ENCODE measurements at places on chromosomes 2 and 18. TPM values are rescaled to one million over a fixed set of nuclear protein-coding genes. Genes with fewer than 3 reads are reported as not detected.

- peak; percentile 67 for DNase-seq
Measured at GRCh38 chr18:830315-830901, 18.4 kb upstream of the YES1 start.

DNA sequence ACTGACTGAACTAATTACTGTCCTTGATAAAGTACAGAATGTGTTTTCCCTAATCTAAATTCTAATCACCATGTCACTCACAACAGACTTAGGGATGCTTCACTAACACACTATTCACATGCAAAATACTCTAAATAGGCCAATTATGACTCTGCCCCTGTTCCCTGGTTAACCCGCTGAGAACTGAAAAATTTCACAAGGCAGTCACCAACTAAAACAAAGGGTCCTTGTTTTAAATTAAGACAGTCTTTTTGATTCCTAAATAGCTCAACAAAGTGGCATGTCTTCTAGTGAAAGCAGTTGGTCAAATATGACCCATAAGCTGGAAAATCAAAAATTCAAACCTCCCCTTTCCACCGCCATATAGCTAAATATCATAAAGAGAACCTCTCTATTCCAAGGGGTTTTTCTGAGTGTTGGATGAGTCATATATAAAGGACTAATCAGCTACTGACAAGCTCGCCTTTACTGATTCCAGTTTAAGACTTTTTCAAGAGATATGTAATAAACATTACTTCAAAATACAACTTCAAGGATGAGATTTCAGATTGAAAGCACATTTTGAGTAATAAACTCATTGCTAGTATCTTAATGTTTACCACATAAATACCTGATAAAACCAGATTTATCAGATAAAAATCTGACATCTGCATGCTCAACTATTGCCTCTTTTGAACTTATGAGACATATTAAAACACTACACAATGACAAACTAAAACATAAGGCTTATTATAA lies 235.8 kb downstream of the TCF4 start:
- DNase-seq = peak; percentile 16

DNA sequence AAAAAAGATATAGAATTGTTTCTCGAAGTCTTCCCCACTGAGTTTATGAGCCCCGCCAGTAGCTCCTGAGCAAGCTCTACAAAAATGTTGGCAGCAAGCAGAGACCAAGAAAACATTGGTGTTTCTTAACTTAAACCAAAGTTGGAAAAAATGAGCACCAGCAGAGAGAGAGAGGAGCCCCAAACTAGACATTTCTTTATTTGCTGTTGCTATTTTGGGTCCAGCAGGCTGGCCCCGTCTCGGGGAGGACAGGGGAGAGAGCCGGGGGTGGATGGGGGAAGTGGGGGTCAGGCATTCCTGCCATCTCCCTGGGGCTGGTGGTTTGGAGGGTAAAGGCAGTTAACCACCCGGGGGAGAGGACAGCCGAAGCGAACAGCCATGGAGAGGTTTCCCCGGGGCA lies 113.0 kb downstream of the DYSF start:
- DNase-seq = no peak

GRCh38 chr2:183606718-183607085 lies 482.5 kb downstream of the NUP35 start:
- no peak for DNase-seq

The ZNF396 gene
- 0.26 TPM for polyA plus RNA-seq

The RAD51AP2 gene
- not detected for polyA plus RNA-seq

The ECEL1 gene
- not detected for polyA plus RNA-seq

The DNAJC5G gene
- not detected for polyA plus RNA-seq

The CHRND gene
- not detected for polyA plus RNA-seq
